Fibroblast of skin of left biceps (primary cell): ENCODE measurements at places on chromosomes 12 and 14.

GRCh38 chr12:122656298-122656697 is 46.9 kb downstream of the HCAR2 start:
- no peak for DNase-seq

DNA sequence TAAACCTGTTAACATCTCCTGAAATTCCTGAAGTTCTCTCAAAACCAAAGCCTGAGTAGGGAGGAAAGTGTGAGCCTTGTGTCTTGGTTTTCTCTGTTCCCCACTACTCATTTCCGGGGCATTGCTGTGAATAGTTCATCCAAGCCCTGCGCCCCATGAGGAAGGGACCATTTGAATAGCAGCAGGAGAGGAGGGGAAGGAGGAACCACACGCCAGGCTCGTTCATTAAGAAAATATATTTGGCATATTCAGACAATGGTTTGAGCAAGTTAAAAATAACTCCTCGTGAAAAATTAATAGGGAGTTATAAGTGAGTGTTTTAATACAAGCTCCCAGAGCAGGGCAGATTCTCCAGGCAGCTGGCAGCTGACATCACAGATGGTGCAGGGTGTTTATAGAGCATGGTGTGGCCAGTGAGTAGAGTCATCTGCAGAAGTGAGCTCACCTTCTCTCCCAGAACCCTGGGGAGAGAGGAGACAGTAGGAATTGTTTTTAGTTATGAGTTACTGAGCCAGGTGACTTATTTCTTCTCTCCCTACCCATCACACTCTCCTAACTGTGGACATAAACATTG is 29.5 kb upstream of the CISTR start:
- DNase-seq, result no peak

DNA sequence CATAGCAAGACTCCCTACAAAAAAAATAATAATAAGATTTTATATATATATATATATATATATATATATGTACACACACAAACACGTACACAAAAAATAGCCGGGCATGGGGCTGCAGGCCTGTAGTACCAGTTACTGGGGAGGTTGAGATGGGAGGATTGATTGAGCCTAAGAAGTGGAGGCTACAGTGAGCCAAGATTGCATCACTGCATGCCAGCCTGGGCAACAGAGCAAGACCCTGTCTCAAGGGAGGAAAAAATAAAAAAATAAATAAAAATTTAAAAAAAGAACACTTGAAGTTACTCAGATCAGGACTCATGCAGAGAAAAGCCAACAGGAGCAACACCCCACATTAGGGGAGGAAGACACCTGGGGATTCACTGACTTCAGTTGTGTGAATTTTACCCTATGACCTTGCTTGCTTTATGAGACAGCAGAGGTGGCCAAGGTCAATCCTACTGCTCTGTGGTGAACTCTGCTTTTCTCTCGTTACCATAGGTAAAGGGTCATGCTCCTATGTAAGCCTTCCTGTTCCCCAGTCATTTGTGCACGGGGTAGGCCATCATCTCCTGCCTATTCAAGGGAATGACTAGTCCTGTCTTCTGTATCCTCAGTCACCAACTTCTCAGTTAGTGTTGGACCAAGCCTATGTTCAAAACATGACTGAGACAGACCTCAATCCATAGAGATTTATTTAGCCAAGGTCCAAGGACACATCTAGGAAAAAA is 1119.8 kb upstream of the TMEM132C start:
- DNase-seq, result no peak

DNA sequence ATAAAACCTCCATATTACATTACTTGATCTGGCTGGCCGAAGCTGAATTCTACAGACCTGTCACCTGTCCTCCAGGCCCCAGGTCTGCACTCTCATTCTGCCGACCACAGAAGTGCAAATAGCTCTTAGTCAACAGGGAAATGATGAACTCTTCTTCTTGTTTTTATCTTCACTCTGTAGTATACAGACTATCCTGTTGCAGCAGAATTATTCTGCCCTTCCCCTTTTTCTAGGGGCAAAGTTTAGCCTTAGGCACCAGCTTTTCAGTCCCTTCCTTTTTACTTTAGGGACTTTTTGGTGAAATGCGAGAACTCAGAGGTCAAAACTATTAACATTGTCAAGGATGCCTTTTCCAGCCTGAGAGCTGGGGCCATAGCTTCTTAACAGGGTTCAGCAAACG is 229.6 kb upstream of the EGLN3 start:
- DNase-seq, result no peak

GRCh38 chr12:107597695-107598410 is 87.7 kb upstream of the PWP1 start:
- no peak for DNase-seq

- peak; percentile 31 for DNase-seq
Observed at GRCh38 chr12:88572781-88573549, 7.3 kb downstream of the KITLG start.

- DNase-seq, result no peak
Observed at GRCh38 chr12:20077618-20078017, 290.7 kb upstream of the PDE3A start.

DNA sequence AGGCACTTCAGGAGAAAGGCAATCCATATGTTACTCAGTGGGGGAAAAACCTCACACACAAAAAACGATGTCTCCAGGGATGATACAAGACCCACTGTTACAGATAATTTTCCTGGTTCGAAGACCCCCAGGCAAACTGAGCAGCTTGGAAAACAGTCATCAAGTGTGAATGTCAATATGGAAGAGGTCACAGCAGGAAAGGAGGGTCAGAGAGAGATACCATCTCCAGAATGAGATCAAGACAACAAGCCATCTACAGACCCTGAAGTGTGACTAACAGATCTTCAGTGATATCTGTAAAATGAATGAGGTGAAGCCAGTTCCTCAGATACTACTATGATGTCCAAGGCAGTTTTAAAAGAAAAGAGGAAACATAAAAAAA is 28.6 kb downstream of the GNS start:
- DNase-seq, result no peak

DNA sequence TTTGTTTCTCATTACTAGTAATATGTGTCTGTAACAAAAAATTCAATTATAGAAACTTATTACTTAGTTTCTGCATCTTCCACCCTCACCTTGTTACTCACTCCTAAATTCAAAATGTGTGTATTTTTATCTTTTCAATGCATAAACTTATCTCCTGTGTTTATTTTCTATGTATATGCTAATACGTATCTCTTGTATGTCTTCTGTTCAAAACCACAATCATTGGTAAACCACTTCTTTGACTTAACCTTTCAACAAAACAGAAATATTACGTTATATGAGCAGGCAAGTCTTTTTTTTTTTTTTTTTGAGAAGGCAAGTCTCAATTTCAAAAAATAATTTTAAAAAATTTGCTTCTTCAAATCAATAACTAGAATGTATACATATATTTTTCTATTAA is 39.2 kb upstream of the RPH3A start:
- no peak for DNase-seq

DNA sequence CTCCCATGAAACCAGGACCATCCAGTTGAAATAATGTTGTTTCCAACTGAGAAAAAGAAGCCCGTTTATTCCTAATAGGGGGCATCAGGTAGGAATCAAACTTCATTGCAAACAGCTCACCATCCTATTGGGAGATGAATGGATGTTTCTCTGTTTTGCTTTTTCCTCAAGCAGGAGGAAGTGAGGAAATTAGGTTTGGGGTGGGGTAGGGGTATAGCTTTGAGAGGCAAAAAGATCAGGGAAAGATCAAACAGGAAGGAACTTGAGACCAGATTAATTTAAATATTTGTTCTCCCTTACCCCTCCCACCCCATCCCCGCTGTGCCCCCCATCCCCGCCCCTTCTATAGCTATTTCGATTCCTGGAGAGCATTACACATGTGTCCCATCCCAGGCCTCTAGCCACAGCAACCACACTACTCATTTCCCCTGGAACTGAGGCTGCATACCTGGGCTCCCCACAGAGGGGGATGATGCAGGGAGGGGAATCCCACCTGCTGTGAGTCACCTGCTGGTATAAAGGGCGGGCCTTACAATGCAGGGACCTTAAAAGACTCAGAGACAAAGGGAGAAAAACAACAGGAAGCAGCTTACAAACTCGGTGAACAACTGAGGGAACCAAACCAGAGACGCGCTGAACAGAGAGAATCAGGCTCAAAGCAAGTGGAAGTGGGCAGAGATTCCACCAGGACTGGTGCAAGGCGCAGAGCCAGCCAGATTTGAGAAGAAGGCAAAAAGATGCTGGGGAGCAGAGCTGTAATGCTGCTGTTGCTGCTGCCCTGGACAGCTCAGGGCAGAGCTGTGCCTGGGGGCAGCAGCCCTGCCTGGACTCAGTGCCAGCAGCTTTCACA is at the start of gene IL23A:
IL23A (plus strand) TSS at position 577 of the 850 bp plus-strand sequence; CDS start at position 738, 161 bp downstream.
- DNase-seq, result no peak

DNA sequence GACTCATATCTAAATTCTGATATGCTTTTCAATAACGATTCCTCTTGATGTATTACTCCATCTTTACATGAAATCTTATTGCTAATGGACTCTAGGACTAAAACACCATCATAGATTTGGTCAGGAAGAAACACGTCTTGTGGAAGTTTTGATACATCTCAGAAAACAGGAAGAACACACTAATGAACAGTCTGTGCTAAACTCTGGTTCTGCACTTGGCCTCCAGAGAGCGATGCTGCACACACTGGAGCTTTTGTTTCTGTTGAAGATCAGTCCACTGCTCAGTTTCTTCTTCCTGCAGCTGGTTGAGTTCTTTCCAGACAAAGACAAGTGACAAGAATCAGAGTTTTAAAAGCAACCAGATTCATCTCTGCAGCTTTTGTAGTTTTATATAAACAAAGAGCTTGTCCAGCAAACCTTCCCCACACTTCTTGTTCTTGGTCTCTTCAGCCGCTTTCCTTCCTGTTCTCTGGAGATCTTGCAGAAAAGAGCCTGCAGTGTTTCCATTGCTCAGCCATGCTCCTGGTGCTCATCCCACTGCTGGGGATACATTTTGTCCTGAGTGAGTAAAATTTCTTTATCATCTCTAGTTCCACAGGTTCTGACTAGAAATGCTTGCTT is 229.1 kb upstream of the OR4E1 start:
- no peak for DNase-seq

- DNase-seq, result no peak
Observed at GRCh38 chr12:103799504-103799856, 41.6 kb downstream of the NT5DC3 start.

GRCh38 chr12:31230004-31230403 is 95.9 kb downstream of the SINHCAF start:
- no peak for DNase-seq

DNA sequence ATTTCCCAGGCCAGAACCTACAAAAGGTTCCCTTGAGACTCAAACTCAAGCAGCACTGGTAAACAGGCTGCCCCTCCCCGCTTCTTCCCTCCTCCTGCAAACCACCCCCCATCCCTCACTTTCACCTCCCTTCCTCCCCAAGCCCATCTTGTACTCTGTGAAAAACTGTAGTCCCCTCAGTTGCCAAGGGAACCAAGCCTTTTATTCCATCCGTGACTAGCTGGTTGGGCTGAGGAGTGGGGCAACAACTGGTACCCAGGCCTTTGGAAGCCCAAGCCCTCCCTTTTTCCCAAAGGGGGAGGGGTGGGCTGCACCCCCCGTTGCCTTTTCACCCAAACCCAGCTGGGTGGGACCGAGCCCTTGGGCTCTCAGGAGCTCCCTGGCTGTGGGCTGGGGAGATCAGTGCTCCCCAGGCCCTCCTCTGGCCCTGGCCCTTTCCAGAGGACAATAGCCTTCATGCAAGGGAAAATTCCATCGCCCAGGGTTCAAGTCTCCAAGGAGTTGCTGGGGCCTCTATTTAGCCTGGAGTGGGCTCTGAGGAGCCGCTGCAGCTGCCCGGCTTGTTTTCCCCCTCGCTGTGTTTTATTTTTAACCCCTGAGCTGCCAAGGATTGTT is 61.9 kb downstream of the ZFP36L1 start:
- no peak for DNase-seq

GRCh38 chr14:44081146-44081545 is 425.9 kb downstream of the FSCB start:
- DNase-seq, result no peak

- DNase-seq, result no peak
Observed at GRCh38 chr14:55277972-55278740, 6.9 kb downstream of the FBXO34 start.

- DNase-seq, result no peak
Observed at GRCh38 chr12:107558141-107558815, 127.3 kb upstream of the PWP1 start.

GRCh38 chr12:47843226-47843980 is 23.7 kb upstream of the HDAC7 start:
- no peak for DNase-seq
